ENCODE measurements at places on chromosomes 13 and 19.

- no peak for DNase-seq
These were observed 66.1 kb upstream of the DIAPH3 start for GRCh38 chr13:60229708-60230272.

DNA sequence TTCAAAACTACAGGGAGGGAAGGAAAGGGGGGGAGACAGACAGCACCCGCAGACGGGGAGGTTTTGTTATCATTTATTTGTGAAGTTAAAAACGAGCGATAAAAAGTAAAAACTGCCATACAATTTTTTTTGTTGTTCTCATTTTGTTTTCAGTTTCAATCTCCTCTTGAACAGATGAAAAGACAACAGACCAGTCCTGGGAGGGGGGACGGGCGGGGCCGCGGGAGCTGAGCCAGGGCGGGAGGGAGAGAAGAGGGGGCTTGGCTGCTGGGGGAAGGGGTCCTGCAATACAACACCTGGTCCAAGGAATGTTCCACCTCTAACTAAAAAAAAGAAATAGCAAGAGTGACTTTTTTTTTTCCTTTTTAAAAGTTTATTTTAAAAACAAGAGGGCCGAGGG, 11.3 kb downstream of the KHSRP start:
- DNase-seq: no peak

DNA sequence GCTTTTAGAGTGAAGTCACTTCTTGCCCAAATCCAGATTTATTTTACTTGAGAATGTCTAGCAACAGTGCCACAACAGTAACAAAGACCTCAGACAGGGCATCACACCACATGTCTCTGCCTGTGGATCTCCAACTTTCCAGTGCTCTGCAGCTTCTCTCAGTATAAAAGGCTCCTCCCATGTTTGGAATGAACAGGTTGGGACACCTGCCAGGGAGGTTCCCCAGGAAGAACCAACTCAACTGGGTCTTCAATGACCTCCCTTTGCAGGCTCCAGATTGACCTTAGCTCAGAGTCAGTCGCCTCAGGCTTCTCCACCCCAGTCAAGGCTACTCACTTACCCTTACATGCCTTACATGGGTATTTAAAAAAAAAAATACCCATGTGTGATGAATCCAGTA, 3.4 kb downstream of the ZNF823 start:
- DNase-seq: no peak

DNA sequence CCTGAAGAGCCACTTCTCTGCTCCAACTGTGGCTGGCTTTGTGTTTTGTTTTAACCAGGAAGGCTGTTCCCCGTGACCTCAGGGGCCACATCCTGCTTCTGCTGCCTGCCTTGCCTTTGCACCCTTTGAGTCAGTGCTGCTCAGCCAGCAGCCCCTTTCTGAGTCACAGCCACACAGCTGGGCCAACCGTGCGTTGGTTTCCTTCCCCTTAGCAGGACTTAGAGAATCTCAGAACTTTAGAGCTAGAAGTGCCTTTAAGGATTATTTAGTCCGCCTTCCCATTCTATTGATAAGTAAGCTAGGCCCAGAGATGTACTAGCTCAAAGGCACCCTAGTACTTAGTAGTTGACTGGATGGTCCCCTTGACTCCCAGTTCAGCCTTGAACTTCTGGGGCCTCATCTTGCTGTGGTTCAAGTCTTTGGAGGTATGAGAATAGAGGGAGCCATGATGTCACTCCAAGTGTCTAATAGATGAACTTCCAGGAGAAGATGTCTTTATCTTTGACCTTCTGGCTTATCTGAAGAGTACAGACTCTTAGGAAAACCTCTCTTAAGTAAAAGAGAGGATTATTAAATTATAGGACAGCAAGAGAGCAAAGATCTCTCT, 8.0 kb downstream of the RGCC start:
- DNase-seq: no peak

DNA sequence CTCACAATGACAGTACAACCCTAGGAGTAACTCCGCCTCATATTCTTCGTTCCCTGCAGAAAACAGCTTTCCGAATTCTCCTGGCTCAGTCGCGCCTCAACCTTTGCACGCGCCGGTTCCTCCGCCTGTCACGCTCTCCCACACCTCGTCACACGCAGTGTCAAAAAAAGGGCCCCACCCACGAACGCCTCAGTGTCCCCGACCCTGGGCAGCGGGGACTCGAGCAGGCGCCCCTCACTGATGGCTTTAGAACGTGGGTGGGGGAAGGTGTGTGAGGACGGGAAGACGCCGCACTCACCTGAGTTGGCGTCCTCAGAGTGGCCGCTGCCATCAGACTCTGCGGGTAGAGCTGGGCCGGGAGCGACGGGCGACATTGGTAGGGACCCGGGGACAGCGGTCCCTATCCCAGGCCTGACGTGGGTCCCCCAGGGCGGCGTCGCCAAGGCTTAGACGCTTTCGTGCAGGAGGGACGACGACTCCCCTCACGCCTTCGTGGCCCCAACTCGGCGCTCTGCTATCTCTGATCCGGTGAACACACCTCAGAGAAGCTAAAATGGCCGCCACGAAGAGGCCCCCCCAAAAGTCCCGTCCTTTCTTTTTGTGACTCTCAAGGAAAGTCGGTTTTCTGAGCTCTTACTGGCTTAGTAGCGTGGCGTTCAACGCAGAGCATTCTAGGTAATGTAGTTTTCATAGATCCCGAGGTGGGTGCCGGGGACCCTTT, at the start of gene ZNF154:
Gene ZNF154, minus strand, starts transcription at position 564 of the 721 bp plus-strand sequence. Its CDS starts 233 bp downstream, at position 331.
- DNase-seq: no peak

DNA sequence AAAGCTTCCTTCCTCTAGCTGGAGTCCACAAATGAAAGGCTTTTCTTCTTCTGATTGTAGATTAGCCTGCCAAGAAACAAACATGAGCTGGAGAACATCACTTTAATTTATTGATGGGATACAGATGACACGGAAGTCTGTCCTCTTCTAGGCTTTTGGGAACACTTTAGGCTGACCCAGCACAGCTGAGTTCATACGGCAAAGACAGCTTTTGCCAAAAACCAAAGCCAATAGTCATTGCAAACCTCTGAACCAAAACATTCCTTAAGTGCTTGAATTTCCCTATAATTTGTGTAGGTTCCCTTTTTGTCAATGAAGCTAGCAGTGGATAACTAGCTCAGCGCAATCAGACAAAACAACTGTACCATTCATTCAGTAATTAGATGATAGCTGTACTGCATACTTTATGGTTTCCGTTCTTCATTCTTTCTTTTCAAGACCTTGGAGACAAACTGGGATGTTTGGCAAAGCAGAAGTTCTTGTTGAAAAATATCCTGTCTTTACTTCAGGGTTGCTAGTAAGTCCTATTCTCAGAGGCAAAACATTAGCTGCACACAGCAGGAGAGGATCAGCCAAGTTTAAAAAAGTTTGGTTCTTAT, 95.7 kb upstream of the SPRY2 start:
- no peak for DNase-seq

DNA sequence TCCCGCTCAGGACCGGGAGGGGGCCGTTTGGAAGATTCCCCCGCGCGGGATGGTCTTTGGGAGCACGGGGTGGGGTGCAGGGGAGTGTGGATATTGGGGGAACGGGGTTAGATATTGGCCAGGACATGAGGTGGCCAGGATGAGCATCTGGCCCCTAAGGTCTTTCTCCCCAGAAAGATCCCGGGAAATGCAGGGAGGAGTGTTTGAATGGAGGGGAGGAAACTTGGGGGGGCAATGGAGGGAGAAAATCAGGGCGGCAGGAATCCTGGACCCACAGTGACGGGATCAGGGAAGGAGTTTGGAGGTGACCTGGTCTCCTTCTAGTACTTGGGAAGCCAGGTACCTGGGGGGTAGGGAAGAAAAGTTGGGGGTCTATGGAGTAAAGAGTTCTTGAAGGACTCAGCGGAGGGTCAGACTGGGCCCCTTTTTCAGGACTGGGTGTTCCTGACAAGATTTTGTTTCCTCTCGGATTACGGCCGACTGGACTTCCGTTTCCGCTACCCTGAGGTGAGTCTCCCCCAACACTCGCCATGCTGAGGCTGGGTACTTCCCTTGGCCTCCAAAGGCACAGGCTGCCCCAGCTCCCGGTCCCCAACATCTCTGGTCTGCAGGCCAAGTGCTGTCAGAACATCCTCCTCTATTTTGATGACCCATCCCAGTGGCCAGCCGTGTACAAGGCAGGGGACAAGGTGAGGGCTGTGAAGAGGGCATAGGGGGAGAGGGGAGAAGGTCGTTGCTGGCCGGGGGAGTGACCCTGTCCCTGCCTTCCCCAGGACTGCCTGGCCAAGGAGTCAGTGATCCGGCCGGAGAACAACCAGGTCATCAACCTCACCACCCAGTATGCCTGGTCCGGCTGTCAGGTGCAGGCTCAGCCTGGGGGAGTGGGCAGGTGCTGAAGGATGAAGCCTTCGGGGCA, 989 bp downstream of the TMEM145 start:
- no peak for DNase-seq

DNA sequence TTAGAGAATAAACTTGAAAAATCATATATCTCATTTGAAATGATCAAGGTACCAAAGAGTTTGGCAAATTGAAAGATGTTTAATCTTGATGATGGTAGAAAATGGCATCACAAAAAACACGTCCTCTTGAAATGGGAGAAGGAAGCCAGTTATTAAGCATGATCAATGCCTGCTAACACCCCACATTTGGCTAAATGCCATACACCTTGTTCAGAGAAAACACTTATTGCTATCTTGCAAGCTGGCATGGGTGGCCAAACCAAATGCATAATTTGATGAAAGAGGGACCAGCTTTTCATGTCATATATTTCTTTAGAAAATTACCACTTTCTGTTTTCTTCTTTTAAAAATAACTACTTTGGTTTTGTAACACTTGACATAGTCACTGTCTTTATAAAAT, 141.3 kb downstream of the ZAR1L start:
- no peak for DNase-seq

DNA sequence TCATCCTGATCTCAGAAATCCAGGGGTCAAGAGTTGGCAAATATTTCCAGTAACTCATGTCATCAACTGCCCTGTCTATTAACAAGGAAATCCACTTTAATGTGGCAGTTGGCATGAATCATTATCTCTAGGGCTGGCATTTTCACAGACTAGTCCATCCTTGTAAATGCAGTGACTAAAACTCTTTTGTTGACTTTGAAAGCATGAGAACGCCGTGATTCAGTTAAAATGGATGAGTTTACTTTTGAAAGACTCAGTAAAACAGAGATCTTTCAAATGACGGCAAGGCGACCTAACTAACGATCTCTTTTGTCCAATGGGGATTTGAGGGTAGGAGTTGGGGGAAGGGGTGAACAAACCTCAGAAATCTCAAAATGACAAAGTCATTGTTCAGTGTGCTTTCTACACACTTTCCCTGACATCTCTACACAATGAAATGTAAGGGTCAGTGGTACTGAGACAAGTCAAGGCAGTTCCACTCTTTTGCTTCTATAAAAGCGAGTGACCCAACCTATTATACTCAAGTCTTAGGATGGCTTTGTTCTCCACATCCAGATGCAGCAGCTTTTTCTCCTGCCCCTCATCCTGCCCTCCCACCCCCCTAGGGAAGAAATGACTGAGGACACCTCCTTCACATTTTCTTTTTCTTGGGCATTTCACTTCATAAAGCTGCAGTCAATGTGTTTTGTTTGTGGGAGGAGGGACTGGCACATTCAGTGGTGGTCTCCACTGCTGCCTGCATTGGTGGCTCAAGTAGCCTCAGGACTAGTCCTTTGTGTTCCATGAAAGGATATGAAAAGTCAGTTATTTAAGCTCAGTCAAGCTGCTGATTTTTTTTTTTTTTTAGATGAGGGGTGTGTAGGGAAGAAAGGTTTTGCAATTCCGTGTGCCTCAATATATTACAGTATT, 200.5 kb downstream of the ABCC4 start:
- no peak for DNase-seq

DNA sequence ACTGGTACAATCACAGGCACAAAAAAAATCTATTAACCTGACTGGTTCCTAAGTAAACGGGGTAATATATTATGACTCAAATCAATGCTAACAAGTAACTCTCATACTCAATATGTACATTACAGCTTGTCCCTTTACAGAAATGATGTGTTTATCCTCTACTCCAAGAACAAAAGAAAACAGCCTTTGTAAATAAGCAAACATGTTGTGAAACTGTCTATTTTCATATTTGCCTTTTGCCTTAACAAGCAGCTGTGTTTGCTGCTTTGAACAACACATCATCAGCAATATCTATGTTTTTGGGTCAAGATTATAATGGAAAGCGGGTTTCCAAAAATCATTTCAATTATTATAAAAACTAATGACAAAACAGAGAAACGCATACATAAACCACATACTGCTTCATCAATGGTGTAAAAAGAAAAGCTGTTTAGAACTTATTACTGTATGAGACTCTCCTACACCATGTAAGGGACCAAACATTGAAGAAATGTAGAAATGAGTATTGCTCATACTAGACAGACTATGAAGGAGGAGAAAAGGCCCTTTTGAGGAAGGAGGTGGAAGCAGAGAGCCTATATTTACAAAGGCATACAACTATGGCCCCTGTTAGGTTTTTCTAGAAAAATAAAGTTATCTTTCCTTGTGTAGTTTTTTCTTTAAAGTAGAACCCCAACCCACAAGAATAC, 14.8 kb downstream of the TBC1D4 start:
- no peak for DNase-seq

All from NCI-H187 treated with DMSO at 0.1 percent for 48 hours (cell line).